A172 (cell line): ENCODE measurements at places on chromosomes 12 and 14. TPM values are rescaled to one million over a fixed set of nuclear protein-coding genes. Genes with fewer than 3 reads are reported as not detected.

GRCh38 chr12:111462210-111462769, 56.6 kb downstream of the SH2B3 start:
- DNase-seq: no peak

The HSPB8 gene
- total RNA-seq: 39.9 and 46.0 TPM in 2 replicates

DNA sequence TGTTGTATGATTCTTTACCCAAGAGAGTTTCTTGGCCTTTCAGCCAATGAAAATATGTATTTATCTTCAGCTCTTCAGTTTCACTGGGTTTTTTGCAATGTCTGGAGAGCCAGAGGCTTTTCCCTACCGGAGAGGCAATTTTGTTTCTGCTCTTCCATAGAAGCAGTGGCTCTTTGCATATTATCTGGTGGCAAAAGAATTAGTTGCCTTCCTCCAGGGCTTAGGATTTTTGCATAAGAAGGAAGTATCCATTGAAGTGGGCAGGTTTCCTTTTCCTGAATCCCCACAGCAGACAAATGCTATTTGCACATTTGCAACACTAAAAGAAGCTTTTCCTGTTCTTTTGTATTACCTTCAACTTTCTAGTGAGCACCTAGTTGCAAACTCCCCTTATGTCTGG, 75.2 kb downstream of the NTS start:
- no peak for DNase-seq

The MYL2 gene
- 1.1 and 1.4 TPM in 2 replicates for total RNA-seq

DNA sequence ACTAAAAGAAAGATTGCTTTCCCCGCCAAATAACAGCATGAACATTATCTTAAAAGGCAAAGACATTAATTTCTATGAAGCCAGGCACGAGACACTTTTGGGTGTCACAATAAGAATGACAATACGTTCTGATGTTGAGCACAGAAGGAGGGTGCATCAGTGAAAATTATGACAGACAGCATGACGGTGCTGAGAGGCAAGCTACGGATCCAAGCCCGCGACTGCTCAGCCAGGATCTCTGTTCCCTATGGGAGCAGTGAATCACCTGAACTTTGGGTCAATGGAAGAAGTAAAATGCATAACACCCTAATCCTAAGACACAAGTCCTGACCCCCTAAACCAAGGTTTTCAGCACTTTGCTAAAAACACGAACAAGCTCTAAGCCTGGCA, 51.7 kb downstream of the SLC25A47 start:
- DNase-seq: no peak

- no peak for DNase-seq
Measured at GRCh38 chr14:30496852-30497251, 62.1 kb upstream of the G2E3 start.

The CRADD gene
- 28.8 and 39.0 TPM in 2 replicates for total RNA-seq

GRCh38 chr14:100786576-100787219, 39.2 kb upstream of the MEG3 start:
- DNase-seq: no peak

GRCh38 chr14:100571837-100572236, 15.4 kb downstream of the BEGAIN start:
- DNase-seq: no peak

The ASCL1 gene
- total RNA-seq: not detected in 2 replicates

DNA sequence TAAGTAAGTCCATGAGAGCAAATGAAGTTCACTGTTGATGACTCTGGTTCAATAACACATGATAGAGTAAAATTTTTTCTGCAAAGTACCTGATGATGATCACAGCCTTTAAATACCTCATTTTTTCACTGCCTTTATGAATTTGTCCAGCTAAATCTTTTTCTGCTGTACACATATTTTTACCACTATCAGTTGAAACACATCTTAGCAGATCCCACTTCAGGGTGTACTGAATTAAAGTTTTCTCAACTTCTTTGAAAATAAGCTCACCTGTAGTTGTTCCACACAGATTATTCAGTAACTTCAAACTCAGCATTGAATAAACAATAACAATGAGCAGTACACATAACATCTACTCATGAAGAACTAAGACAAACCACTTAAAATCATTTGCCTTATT, 385.9 kb downstream of the NELL2 start:
- no peak for DNase-seq

The RAN gene
- 719 and 793 TPM in 2 replicates for total RNA-seq

The CLEC4C gene
- not detected in 2 replicates for total RNA-seq

The GARIN6 gene
- not detected in 2 replicates for total RNA-seq

The ZC2HC1C gene
- 1.7 and 2.0 TPM in 2 replicates for total RNA-seq

DNA sequence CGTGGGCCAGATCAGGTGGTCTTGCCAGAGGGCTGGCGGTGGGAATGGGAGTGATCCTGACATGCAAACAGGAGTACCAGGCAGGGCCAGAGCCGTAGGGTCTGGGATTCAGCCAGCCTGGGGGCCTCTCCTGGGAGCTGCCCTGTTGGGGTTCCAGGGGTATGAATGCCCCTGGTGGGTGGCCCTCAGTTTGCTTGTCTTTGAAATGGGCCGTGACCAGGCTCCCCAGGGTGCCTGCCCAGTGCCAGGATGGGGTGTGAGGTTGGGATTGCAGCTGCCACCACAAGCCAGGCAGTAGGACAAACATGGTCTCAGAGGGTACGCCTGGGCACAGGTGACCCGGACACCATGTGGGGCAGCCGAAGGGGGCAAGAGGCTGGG, 168.8 kb downstream of the KIF26A start:
- DNase-seq: no peak

The MIPOL1 gene
- not detected in 2 replicates for total RNA-seq

The HOXC9 gene
- 6.3 and 11.0 TPM in 2 replicates for total RNA-seq

- no peak for DNase-seq
Measured at GRCh38 chr14:74490486-74490885, 2.6 kb downstream of the NPC2 start.

GRCh38 chr12:115584156-115584555, 693.3 kb downstream of the MED13L start:
- no peak for DNase-seq

The PLEKHG7 gene
- total RNA-seq: not detected in 2 replicates

The NRIP2 gene
- not detected in 2 replicates for total RNA-seq

DNA sequence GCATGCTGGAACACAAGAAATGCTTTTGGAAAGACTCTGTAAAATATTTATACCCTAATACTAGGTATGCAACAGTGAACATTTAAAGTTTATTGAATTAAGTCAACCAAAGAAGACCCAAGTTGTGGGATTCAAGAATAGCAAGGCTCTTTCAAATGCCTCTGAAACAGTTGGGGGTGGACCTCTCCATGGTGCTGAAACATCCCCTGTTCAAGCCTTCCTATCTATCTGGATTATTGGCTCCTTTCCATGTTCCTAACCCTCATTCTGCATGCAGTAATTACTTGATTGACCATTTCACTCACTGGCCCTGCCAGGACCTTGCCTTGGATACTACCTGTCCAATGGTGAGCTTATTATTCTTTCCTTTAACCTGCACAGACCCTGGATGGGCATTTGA, 349.7 kb downstream of the NRXN3 start:
- peak; percentile 18 for DNase-seq

- no peak for DNase-seq
Measured at GRCh38 chr12:27922531-27923139, 49.9 kb downstream of the PTHLH start.

The SLC35E3 gene
- 1.8 and 2.7 TPM in 2 replicates for total RNA-seq

DNA sequence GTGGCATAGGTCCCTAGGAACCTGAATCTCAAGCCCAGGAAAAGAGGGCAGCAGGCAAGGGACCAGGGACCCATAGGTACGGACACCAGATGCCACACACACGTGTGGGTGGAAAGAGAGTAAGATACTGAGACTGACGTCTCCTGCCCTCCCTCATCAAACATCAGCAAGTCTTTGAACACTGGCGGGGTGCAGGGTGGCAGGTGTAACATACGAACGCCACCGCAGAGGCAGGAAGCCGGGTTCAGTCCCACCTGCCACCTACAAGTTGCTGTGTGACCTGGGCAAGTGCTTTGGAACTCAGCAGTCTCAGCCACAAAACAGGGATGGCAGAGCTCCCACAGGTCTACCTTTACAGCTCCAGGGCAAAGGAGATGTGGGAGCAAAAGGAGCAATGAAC, 11.1 kb downstream of the ACTN1 start:
- DNase-seq: no peak

The GLIPR1L1 gene
- not detected in 2 replicates for total RNA-seq

DNA sequence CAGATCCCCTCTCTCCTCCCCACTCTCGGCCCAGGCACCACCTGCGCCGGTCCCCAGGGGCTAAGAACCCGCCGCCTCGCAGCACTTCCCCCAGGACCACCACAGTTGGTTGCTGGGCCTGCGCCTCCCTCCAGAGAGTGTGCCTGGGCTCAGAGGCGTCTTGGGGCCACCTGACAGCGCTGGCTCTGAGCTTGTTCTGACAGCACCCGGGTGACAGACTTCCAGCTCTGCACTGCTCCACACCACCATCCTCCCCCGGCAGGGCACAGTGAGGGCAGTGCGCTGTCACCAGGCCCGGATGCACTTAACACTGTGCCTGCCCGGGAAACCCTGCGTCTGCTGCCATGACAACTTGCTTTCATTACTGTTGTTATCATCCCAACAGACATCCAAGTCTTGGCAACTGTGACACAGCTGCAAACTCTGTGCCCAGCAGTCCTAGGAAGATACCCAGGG, 6.6 kb downstream of the BRF1 start:
- DNase-seq: no peak

The CFAP251 gene
- total RNA-seq: 1.3 and 3.8 TPM in 2 replicates

The FGF6 gene
- total RNA-seq: not detected in 2 replicates

The DDX11 gene
- total RNA-seq: 20.9 and 22.3 TPM in 2 replicates

DNA sequence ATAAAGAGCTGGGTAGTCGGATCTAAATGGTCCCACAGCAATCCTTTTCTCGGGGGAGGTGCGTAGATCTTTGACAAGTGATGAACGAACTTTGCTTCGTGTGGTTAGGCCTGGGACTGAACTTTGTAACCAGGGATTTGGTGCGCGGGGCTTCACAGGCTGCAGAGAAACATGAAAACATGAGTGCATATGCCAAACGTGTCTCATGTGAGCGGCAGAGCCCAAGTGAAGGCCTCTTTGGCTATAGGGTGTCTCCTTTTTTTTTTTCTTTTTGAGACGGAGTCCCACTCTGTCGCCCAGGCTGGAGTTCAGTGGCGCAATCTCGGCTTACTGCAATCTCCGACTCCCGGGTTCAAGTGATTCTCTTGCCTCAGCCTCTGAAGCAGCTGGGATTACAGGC, 12.0 kb upstream of the RIOX1 start:
- DNase-seq: no peak

The SLC6A13 gene
- 0.12 TPM in 1 of 2 replicates, not detected in the other for total RNA-seq

GRCh38 chr12:112967306-112967705, 11.0 kb upstream of the OAS2 start:
- DNase-seq: no peak

The FOXG1 gene
- total RNA-seq: 0.29 and 0.57 TPM in 2 replicates

- DNase-seq: no peak
Measured at GRCh38 chr14:103692871-103693270, 22.4 kb downstream of the XRCC3 start.

The KRT74 gene
- total RNA-seq: 0.43 TPM in 1 of 2 replicates, not detected in the other

The SERPINA9 gene
- 0.34 TPM in 1 of 2 replicates, not detected in the other for total RNA-seq

The TXNDC16 gene
- 4.5 and 5.4 TPM in 2 replicates for total RNA-seq

- no peak for DNase-seq
Measured at GRCh38 chr14:85580536-85581140, 50.7 kb downstream of the FLRT2 start.

DNA sequence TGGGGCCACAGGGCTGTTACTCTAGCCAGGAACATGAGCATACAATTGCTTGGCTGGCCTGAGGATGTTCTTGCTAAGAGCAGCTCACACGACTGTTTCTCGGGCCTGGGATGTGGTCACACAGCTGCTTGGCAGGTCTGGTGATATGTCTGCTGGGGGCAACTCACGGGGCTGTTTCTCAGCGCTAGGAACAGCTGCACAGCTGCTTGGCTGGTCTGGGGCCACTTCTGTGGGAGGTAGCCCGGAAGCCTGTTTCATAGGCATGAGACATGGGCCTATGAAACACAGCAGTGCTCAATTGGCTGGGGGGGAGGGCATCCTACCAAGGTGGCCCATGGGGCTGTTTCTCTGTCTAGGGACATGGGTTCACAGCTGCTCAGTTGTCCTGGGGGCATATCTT, 73.4 kb upstream of the DDHD1 start:
- DNase-seq: no peak

The C12orf54 gene
- total RNA-seq: not detected in 2 replicates

- DNase-seq: no peak
Measured at GRCh38 chr14:91636604-91637003, 95.3 kb downstream of the CATSPERB start.

DNA sequence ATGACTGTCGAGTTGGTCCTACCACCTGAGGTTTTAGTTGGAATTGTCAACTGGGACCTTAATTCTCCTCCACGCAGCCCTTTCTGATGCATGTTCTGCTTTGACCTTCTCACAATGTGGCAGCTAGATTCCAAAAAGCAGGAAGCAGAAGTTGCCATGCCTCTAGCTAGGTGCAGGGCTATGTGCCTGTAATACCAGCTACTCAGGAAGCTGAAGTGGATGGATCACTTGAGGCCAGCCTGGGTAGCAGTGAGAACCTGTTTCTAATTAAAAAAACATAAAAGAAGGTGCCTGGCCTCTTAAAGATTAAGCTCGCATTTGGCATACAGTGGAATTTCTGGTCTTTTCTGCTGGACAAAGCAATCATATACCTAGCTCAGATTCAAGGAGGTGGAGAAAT, 77.1 kb downstream of the FGD4 start:
- DNase-seq: no peak

The DNAJC22 gene
- 12.6 and 13.1 TPM in 2 replicates for total RNA-seq

- no peak for DNase-seq
Measured at GRCh38 chr14:80959496-80959895, 4.1 kb downstream of the TSHR start.

The MYL6 gene
- 2,063 and 2,222 TPM in 2 replicates for total RNA-seq

The LGMN gene
- 13.0 and 21.3 TPM in 2 replicates for total RNA-seq

DNA sequence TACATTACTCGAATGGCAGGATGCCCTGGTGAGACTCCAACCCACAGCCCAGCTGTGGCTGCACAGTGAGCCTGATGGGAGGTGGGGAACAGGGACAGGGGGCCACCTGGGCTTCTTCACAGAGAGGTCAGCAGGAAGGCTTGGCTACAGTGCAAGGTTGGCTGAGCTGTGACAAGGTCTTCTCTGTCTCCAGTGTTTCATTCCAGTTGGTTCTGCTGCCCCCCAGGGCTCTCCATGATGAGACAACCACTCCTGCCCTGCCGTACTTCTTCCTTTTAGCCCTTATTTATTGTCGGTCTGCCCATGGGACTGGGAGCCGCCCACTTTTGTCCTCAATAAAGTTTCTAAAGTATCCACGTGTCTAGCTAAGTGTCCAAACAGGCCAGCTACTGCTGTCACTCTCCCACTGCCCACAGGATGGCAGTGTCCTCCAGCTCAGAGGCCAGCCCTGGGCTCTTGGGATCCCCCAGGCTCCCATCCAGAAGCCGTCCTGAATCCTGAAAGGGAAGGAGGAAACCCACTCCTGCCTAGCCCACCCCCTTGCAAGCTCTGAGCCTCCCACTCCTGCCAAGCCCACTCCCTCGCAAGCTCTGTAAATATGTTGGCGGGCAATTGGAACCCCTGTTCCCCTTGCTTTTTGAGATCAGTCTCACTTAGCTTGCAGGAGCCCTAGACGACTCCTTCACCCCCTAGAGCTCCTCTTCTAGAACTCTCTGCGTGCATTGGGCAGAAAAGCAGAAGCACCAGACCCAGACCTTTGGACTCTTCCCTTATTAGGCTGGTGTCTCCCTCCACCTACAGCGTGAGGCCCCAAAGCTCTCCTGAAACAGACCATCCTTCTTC, 5.4 kb downstream of the C1QL4 start:
- DNase-seq: peak; percentile 71

The OR4E2 gene
- total RNA-seq: not detected in 2 replicates
